Stimulated activated CD8-positive, alpha-beta memory T cell treated with anti-CD3 and anti-CD28 coated beads, Interleukin-15, amount 100 ng/mL, for 4 hours (primary cell): ENCODE measurements at places on chromosomes 1 and 21.

DNA sequence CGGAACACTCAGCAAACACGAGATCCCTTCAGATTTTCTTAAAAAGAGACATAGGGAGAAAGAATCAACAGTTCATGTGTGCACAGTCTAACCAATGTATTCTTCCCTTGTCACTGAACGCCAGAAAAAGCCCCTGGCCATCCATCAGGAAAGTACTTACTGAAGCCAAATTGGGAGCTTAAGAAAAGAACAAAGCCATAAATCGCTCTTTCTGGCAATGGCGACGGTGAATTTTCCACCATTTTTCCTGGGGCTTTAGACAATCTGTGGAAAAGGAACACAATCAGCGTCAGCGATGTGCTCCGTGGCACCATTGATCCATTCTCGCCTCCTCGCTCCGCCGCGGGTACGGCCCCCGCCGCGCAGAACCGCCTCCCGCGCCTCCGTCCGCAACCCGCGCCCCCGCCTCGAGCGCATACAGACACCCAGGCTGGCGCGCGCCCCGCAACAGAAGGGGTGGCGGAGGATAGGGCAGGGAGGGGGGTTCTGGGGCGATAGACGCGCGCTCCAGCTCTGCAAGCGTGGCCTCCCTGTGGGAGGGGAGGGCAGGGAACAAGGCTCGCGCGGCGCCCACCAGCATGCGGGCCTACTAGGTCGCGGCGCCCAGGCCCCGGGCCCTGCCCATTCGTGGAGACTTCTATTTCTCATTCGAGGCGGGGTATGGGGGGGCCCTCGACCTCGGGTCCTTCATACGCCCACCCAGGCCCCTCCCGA is 440 bp downstream of the PIGP start:
- DNase-seq: no peak

DNA sequence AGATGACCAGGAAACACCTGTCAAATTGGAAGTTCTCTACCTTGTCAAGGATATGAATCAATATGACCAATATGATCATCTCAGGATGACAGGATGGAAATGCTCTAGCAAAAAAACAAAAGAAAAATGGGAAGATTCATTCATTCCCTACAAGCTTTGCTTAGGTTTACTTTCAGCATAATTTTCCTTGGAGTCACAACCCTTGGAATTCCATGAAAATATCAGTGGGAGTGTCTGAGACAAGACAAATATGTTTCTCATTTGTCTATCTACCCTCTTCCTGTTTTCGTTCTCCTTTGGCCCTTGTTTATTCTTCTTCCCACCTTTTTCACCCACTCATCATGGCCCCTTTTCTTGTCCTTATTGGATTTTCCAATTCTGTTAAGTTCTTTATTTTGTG is 50.6 kb downstream of the COLGALT2 start:
- no peak for DNase-seq

DNA sequence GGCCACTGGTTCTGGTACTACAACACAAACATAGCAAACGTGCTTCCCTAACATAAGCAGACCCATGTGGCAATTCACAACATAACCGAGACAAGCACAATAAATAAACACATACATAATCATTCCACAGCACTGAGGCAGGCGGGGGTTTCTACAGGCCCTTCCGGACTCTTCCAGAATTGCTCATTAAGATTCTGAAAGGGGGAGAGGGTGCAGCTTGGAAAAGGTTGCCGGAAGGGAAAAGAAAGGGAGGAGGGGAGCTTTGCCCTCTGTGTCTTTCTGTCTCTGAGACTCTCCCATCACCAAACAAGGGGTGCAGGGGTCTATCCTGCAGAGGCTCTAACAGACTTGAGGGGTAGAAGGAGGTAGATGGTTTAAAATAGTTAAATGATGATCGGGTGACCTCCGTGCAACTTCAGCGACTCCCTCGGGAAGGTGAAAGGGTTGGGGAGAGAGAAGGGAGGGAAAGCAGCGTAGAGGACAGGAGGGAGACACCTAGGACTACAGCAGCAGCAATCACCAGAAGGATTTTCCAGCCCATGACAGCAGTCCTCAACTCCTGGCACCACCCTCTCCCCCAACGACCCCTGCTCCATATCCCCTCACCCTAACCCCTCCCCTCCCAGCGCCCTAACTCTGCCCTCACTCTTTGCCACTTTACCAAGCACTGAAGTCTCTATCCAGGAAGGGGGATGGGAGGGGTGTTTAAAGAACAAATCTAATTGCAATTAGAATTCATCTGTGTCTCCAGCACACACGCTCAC is 365.5 kb upstream of the ESRRG start:
- DNase-seq: no peak

DNA sequence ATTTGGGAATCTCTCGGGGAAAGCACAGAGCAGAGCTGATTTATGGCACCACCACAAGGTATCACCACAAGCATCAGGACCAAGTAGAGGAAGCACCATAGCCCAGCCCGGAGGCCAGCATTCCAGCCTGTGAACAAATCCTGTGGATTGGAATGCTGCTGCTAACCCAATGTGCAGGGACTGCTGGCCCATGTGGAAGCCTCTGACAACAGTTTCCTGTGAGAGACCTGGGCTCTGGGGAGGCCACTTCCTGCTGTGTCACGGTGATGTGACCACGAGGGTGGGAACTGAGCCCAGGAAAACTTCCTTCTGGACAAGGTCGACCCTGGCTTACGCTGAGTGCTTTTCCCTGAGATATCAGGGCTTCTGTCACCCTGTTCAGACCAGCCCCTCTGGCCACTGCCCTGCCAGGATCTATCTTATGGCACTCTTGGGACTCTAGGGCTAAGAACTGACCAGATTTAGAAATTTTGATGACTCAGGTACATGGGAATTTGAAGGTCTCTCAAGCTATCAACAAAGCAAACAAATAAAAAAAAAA is 88.3 kb upstream of the NGF start:
- no peak for DNase-seq

DNA sequence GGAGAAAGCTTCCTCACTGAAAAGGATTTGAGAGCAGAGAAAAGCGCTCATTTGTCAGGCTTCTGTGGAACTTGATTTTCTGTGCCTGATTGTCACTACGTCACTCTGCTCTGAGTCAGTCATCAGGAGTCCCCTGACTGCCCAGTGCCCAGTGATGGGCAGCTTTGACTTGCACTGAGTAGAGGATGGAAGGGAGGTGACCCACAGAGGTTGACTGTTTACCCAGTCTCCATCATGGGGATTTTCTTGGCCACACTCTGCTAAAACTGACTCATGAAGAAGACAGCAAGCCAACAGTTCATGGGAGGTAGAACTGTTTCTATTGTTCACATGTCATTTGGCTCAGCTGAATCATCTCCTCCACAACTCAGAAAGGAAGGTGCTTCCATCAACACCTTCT is 82.1 kb upstream of the DUSP10 start:
- DNase-seq: no peak

- peak; percentile 54 for DNase-seq
Observed at GRCh38 chr1:212285685-212286555, 710 bp downstream of the PPP2R5A start.

GRCh38 chr21:31107871-31108270 is 69.6 kb upstream of the KRTAP19-8 start:
- no peak for DNase-seq

DNA sequence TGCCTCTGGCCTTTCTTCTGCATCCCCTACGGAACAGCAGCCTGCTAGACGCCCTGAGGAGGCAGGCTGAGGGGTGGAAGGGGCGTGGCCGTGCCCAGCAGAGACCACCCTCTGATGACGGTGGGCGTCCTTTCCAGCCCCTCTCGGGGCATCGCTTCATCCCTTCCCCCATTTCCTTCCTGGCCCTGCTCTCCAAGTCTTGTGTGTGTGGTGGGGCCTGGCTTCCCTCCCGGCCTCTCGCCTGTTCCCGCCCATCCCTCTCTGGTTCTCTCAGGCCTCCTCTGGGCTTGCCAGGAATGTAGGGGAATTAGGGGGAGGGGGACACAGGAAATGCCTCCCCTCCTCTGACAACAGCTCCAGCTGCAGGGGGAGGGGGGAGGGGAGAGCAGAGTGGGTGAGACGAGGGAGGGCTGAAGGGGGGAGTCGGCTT is 51.1 kb downstream of the SKI start:
- no peak for DNase-seq

- no peak for DNase-seq
Observed at GRCh38 chr1:31483012-31483946, 70.3 kb downstream of the SERINC2 start.

DNA sequence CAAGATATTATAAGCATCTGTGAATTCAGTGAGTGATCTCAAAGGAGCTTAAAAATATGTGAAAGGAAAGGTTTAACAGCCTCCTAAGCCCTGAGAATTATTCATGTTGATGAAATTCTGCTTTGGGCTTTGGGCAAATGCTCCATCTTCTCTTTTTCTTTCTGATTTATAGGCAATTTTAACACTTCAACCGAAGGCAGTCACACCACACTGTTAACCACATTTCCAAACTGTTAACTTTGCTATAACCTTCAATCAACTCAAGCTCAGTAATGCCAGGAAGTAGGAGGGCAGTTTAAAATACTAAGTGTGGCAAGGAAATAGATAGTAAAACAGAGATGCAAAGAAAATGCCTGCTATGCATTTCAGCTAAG is 54.4 kb upstream of the NEK7 start:
- DNase-seq: no peak

DNA sequence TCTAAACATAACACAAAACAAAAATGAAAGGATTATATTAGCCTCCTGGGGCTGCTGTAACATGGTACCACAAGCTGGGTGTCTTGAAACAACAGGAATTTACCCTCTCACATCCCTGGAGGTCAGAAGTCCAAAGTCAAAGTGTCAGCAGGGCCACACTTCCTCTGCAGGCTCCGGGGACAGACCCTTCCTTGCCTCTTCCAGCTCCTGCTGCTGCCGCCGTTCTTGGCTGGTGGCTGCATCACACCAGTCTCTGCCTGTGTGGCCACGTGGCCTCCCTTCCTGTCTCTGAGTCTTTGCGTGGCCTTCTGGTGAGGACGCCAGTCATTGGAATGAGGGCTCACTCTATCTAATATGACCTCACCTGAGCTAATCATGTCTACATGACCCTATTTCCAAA is 8.2 kb downstream of the SLC37A1 start:
- no peak for DNase-seq

- DNase-seq: no peak
Observed at GRCh38 chr1:167057241-167057688, 32.9 kb downstream of the GPA33 start.

- peak; percentile 3 for DNase-seq
Observed at GRCh38 chr21:39518055-39518846, 66.5 kb downstream of the SH3BGR start.

- DNase-seq: no peak
Observed at GRCh38 chr1:228830185-228830953, 95.1 kb downstream of the RHOU start.

DNA sequence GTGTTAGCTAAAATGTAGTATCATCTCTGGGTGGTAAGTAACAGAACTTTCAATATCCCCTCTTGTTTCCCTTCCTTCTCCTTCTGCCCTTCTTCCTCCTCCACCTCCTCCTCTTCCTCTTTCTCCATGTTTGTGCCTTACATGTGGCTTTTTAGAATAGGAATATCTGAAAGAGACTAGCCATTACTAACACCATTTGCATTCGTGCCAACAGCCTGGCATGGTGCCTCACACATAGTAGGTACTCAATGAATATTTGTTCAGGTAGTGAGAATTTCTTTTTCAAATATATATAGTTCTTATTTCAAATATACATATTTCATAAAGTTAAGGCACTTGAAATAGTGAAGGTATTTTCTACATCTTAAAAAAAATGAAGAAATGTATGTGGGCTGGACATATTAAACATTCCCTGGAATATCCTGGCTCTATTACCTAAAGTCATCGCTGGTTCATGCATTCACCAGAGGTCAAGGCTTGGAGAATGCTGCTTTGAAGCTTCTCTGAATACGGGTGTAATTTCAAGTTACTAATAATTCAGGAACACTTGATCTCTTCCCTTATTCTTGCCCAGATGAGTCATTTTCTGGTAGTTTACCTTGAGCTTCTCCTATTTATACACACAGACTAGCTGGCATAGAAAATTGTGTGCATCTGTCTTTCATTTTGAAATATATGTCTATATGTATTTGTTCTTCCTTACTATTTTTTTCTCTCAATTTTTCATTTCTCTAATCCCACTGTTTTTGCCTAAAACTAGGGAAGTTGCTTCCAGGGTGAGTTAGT is 319.4 kb downstream of the TGFB2 start:
- no peak for DNase-seq

DNA sequence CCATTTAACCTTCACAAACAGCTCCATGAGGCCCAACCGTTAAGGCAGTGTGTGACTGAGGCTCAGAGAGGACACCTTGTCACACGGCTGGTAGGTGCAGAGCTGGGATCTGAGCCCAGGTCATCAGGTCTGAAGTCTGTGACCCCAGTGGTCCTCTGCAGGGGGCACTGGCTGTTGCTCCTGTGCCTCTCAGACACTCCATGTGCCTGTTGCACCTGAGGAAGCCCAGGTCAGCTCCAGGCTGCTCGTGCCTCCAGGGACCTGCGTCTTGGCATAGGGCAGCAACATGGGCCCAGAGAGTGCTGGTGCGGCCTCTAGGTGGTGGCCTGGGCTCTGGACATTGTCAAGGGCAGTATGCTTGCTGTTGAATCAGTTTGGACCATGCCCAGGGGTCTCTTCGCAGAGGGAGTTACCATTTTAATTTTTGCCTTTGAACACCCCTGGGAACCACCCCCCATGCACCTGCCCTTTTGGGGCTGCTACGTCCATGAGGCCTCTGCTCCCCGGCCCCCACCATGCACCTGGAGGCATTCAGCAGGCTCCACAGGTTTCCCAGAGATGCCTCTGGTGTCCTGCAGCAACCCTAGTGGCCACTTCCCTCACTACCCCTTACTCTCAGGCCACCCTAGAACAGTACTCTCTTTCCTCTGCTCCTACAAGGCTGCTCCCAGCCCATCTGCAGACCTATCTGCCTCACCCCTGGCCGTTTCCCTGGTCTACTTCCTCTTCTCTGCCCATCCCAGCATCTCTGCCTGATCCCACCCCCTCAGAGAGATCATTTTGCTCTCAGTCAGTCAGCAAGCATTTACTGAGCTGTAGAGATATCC is 25.2 kb upstream of the EPS8L3 start:
- DNase-seq: no peak

DNA sequence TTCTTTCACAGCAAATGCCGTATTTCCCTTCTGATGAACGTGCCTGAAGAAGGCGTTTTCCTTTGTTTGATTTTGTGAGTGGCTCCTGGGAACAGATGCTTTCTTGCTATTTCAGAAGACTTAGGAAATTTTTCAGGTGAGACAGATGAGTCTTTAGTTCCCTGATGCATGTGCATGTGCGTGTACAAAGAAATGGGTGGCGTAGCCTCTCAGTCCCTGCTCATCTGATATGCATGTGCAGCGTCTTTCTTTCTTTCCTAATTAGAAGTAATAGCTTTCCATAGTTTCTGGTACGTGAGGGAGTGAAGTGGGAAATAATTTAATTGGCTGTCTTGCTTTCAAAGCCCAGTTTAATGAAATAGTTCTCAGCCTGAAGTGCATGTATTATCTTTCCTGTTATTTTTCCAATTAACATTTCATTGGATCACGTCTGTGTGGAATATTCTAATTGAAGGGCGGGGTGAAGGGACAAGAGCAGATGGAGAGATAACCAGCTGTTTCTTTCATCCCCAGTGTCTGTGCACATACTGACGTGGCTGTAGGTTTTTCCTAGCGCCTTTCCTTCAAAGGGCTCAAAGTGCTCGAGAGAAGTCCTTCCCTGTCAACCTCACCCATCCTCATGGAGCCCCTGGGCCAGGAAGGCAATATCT is 104.3 kb downstream of the FAM78B start:
- no peak for DNase-seq
